ENCODE measurements at places on chromosomes 13 and 19. TPM values are rescaled to one million over a fixed set of nuclear protein-coding genes. Genes with fewer than 3 reads are reported as not detected.
A peak's percentile ranks its signal among the peaks of the same experiment; 100 is the strongest.

DNA sequence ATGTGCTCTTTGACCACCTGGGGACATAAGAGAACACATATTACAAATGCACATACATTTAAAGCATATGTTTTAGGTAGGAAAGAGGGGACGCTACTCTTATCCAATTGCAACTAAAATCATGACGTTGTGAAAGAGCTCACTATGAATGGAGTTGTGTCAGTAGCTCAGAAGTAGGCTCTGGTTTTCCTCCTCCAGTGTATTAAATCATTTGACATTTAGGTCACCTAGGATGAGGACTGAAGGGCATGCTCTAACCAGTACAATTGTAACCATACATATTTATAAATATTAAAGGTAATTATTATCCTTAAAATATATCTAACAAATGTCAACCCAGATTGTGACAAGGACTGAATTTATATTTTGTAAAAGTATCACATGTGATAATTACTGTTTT lies 389.0 kb downstream of the KLF12 start:
- DNase-seq, result no peak

DNA sequence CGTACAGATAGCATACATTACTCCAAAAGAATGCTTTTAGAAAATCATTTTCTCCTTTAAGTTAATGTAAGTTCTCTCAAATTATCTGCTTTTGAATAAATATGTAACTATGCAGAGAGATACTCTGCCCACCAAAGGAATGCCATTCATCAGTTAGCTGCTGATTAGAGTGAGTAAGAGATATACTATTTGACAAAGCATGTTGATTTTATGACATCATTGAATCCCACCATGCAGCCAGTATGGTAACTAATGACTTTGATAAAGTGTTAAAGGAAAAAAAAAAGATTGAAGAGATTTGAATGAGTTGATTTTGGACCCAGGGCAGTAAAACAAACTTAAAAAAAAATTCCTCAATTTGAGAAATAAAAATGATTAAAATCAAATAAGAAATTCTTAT lies 521.5 kb downstream of the SLITRK6 start:
- peak; percentile 35 for DNase-seq

DNA sequence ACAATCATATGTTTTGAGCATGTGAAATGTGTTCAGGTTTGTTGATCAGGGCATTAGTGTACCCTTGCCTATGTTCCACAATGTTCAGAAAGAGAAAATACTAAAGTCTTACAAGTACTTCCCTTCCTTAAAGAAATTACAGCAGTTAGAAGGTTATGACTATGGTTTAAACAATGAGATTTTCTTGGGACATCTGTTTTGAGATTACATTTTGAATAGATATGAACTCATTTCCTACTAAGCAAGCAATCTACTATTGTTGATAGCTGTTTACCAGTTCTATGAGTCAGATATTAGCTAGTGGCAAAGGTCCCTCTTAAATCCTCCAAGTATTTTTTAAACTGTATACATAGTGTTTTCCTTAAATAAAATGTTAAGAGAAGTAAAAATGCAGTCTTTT lies 241.3 kb downstream of the DACH1 start:
- DNase-seq, result peak; percentile 23

DNA sequence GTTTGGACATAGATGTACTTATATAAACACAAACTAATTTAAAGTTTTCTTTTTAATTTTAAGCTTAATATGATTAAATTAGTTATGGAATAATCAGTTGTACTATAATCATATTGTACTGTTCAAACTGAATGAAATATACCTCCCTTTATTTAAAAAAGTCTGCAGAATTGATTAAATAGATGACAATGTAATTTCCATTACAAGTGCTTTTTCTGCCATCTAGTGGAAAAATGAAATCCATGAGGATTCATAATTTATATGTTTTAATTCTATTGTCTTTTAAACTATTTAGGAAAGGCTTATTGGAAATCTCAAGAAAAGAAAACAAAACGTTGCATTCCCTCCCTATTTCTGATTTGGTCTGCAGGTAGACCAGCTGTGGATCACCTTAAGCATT lies 30.9 kb downstream of the MZT1 start:
- peak; percentile 46 for DNase-seq

The ZSCAN4 gene
- total RNA-seq, result not detected

GRCh38 chr19:15449620-15450527 lies at the start of gene WIZ:
WIZ (minus strand) TSS chr19:15449956; CDS start chr19:15448307, 1,649 bp downstream.
- DNase-seq, result peak; percentile 72

DNA sequence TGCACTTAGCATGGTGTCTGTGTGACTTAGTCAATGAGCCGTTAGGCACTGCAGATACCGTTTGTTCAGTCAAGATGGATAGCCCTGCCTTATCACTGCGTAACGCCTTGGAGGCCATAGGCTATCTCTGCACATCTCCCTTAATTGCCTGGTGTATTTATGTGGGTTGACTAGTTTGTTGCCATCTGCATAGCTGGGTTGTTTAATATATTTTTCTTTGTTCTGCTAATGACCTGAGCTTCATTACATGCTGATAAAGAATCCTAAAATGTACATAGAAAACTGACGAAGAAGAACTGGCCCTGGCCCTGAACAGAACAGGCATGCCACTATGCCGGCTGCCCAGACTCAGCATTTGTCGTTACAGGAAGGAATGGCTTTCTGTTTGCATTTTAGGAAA lies 297.8 kb downstream of the SHISA2 start:
- DNase-seq, result no peak
